ENCODE measurements at places on chromosomes 13 and 19.

DNA sequence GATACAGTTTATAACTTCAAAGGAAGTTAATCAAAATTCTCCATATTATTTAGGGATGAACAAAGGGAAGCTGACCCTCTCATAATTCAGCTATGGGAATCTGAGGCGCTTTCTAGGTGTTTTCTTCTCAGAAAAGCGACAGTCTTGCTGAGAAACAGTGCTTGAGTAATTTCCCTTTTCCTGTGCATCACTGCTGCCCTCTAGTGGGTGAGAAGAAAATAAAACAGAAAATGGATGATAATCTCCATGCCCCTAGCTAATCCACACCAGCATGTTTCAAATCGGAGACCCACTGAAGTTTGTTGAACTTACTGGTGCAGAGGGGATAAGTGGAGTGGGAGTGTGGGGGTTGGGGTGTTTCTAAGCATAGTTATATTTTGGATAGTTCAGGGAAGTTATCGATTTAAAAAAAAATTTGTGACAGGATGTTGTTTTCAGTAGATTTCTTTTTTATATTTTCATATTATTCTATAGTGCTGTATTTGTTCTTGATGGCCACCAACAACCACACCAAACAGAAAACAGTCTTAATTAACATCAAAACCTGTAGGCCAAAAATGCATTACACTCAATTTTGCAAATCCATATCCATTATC lies 21.4 kb downstream of the LCP1 start:
- DNase-seq = no peak

GRCh38 chr19:3612901-3613741 lies 6.4 kb upstream of the TBXA2R start:
- no peak for DNase-seq

GRCh38 chr19:40552848-40553247 lies 23.8 kb upstream of the SHKBP1 start:
- DNase-seq = no peak

DNA sequence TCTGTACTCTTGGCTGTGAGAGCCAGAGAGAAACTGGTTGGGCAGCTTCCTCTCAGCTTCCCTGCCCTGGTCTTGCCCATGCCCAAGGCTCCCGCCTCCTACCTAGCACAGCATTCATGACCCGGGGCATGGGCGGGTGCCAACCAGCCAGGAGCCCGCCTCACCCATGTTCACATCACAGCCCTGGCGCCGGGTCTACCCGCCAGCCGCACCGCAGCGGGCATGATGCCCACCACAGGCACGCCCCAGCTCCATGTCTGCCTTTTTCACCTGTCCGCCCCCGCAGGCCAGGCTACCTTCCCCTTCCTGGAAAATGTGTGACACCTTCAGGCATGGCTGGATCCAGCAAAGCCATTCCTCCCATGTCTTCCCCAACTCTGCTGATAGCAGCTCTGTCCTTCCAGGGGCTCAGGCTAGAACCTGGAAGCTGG lies 42.1 kb downstream of the PTPRS start:
- no peak for DNase-seq

DNA sequence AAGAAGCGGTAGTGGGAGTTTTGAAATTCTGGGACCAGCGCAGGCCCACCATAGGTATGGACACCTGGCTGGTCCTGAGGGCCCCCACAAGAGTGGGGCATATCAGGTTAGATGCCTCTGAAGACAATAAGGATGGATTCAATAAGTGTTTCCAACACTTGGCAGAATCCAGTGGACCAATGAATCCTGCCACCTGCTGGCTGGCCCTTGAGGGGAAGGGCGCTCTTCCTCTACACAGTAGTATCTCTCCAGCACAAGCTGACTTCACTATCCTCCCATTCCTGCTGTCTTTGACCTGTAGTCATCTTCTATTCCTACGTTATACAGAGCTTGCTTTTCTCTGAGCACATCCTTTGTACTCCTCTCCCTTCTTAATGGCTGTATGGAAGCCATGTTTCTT lies 199.7 kb upstream of the TSHZ3 start:
- no peak for DNase-seq

DNA sequence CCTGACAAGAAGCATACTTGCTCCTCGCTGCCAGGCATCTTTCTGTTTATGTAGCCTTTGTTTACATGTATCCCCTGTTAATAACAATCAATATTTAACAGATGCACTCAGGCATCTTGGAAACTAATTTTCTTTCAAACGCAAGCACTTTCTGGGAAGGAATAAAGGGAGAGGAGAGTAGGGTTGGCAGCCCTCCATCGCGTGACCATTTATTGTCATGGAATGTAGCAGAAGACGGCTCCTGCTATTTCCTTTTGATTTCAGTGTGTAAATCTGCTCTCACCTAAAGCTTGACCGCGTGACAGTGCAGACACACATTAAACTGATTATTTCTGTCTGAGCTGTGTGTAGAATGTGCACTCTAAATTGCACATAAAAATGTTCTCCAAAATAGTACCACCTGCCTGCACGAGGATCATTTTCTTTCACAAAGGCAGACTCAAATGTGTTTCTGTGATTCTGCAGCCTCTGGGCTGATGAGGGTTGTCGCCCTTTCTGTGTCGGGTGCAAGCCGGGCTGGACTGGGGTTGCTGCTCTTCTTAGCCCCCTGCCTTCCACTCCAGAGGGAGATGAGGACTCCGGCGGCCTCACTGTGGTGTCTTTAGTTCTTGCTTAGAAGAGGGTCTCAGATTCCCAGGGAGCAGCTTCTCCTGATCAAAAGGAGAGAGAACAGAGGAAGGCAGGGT lies 223.5 kb upstream of the MAB21L1 start:
- DNase-seq = no peak

- DNase-seq = no peak
Observed at GRCh38 chr13:48790966-48791365, 137.2 kb downstream of the CYSLTR2 start.

- DNase-seq = no peak
Observed at GRCh38 chr13:75495938-75496337, 14.0 kb upstream of the TBC1D4 start.

DNA sequence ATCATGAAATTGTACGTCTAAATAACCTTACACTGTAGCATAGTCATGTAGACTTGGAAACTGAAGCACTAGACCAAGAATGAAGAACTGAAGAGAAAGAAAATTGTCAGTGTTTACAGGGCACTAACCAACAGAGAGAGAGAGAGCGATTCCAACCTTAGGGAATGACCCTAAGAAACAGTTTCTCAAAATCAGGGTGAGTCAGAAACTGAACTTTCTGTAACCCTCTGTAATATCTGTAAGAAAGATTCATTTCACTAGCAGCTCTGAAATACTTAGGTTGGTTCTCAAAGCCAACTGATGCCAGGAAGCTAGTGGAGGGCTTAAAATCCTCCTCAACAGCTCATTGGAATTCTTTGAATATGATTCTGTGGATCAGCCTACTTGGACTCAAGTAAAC lies 936.9 kb downstream of the EFNB2 start:
- DNase-seq = no peak

DNA sequence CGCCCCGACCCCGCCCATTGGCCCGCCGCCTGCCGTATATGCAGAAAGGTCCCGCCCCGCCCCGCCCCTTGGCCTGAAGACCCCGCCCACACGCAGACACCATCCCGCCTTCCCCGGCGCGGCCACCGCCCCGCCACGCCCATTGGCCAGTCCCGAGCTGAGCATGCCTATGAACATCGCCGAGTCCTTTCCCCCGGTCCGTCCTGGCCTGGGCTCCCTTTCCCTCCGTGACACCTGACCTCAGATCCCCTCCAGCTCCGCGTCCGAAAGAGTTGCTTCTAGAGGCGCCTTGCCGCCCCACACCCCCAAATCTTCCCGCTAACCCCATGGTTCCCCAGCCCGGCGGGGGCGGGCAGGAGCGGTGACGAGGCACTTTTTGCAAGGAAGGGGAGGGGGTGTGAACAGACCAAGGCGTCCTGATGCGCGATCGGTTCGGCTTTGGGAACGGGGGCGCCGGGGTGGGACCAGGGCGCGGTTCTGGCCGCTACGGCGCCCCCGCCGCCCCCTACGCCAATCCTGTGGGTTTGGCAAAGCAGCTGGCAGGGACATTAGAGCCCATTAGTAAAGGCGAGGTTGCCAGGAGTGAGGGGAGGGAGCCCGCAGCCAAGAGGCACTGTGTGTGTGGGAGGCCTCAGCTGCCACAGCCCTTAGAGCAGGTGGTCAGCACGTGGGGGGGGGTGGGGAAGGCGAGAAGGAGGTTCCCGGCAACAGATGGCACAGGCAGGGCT lies 406 bp upstream of the NUMBL start:
- DNase-seq = peak; percentile 91

GRCh38 chr19:4431808-4432674 lies 25.6 kb downstream of the UBXN6 start:
- DNase-seq = no peak

DNA sequence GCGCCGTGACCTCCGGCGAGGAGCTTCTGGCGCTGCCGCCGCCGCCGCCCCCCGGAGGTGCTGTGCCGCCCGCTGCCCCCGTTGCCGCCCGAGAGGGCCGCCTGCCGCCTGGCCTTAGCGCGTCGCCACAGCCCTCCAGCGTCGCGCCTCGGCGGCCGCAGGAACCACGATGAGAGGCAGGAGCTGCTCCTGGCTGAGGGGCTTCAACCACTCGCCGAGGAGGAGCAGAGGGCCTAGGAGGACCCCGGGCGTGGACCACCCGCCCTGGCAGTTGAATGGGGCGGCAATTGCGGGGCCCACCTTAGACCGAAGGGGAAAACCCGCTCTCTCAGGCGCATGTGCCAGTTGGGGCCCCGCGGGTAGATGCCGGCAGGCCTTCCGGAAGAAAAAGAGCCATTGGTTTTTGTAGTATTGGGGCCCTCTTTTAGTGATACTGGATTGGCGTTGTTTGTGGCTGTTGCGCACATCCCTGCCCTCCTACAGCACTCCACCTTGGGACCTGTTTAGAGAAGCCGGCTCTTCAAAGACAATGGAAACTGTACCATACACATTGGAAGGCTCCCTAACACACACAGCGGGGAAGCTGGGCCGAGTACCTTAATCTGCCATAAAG lies 4.8 kb downstream of the PDX1 start:
- DNase-seq = no peak

DNA sequence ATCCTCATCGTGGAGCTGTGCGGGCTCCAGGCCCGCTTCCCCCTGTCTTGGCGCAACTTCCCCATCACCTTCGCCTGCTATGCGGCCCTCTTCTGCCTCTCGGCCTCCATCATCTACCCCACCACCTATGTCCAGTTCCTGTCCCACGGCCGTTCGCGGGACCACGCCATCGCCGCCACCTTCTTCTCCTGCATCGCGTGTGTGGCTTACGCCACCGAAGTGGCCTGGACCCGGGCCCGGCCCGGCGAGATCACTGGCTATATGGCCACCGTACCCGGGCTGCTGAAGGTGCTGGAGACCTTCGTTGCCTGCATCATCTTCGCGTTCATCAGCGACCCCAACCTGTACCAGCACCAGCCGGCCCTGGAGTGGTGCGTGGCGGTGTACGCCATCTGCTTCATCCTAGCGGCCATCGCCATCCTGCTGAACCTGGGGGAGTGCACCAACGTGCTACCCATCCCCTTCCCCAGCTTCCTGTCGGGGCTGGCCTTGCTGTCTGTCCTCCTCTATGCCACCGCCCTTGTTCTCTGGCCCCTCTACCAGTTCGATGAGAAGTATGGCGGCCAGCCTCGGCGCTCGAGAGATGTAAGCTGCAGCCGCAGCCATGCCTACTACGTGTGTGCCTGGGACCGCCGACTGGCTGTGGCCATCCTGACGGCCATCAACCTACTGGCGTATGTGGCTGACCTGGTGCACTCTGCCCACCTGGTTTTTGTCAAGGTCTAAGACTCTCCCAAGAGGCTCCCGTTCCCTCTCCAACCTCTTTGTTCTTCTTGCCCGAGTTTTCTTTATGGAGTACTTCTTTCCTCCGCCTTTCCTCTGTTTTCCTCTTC lies 6.3 kb downstream of the MYADM start:
- DNase-seq = no peak

DNA sequence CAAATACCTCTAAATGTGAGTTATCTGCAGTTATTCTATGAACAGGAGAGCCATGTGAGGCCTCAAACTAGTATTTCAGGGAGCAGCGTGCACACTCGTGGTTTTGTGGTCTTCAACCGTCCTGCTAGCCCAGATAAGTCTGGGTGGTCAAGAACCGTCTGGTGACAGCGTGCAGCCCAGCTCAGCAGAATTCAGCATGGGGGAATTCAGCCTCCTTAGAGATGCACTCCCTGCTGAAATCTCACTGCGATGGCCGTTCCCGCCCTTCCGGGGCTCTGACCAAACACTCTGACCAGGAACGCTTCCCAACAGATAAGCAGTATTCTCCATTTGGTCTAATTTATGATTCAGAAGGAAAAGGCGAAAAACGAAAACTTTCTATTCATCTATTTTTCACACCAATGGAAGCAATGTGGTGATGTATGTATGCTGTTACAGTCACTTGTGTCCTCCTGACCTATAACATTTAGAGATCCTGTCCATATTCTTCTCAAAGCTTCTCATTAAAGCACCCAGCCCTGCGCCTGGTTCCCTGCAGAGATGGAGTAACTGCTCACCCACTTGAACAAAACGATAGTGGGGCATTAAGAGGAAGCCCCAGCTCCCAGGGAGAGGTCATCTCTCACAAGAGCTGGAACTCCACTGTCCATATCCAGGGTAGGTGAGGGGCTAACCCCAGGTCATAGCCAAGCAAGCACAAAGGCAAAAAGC lies 2.9 kb downstream of the ANKRD27 start:
- no peak for DNase-seq

GRCh38 chr19:43755256-43755801 lies 567 bp upstream of the SMG9 start:
- DNase-seq = peak; percentile 75

GRCh38 chr13:44622261-44622660 lies 46.1 kb upstream of the TSC22D1 start:
- DNase-seq = no peak

Measured in stimulated activated CD4-positive, alpha-beta T cell treated with anti-CD3 and anti-CD28 coated beads, Interleukin-12 subunit alpha, Interleukin-12 subunit beta, amount 100 ng/mL, for 4 hours (primary cell).